ENCODE measurements at places on chromosomes 12 and 14.

GRCh38 chr14:76597387-76597786 is 163.9 kb upstream of the VASH1 start:
- no peak for DNase-seq

DNA sequence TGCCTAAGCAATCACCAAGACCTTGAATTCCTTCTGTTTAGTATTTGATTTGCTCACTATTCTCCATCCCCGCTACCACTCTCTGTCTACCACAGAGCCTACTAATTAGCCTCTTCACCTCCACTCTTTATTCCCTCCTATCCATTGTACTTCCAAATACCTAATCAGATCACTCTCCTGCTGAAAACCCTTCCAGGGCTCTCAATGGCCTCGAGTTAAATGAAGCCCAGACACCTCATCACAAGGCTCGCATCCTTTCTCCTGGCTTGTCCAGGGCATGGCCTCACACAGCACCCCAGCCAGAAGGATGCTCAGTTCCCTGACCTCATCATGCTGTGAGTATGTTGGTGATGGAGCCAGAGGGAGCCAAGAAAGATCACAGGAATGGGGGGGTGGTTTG is 71.4 kb upstream of the PRMT8 start:
- DNase-seq = no peak

DNA sequence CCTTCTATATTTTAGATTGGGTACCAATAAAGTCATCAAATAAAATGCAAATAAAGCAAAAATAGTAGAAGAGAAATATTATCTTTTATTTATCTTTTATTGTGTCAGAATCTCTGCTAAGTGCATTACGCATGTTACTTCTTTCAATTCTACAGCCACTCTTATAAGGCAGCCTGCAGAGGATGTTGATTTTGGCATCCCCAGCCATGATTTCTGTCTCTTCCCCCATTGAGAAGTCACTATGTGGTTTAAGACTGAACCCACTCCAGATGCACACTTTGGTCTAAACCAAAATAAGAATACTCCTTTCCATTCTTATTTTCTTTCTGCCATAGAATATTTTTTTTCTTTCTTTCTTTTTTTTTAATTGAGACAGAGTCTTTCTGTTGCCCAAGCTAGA is 56.0 kb upstream of the ACSS3 start:
- DNase-seq = no peak

DNA sequence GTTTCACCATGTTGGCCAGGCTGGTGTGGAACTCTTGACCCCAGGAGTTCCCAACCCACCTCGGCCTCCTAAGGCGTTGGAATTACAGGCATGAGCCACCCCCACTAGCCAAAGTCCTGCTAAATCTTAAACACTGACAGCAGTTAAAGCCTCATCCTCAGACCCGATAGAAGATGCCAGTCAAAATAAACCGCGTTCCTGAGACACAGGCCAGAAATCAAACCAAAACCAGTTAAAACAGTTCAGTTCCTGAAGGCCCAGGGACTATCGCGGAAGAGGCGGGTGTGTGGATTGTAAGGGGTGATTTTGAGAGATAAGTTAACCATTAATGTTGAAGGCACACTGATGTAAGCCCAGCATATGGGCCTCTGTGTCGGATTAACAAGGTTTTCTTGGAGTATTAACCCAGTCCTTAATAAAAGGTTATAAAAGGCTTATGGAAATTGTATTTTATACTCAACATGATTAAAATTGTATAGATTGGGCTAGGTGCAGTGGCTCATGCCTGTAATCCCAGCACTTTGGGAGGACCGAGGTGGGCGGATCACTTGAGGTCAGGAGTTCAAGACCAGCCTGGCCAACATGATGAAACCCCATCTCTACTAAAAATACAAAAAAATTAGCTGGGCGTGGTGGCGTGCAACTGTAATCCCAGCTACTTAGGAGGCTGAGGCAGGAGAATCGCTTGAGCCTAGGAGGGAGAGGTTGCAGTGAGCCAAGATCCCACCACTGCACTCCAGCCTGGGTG is 18.7 kb upstream of the CDCA4 start:
- no peak for DNase-seq

- DNase-seq = peak; percentile 87
These were observed 9.8 kb upstream of the HSP90AA1 start for GRCh38 chr14:102096569-102097188.

DNA sequence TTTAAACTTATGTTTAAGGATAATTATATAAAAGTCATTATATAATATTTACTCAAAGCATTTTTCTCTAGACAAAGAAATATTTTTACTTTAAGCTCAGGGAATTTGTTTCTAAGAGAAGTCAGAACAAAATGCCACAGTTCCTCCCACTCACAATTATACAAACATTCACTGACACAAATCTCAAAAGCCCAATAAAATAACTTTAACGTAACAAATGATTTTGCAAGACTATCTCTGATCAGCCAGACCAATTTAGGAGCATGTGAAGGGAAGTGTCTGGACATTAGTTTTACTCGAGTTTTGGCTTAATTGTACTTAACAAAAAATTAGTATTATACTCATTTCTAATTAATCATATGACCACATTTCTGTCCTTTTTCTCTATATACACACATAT is 41.2 kb downstream of the COCH start:
- DNase-seq = peak; percentile 37

GRCh38 chr14:29637411-29637810 is 290.2 kb downstream of the PRKD1 start:
- peak; percentile 36 for DNase-seq

- DNase-seq = no peak
These were observed 62.0 kb downstream of the LGMN start for GRCh38 chr14:92686411-92686899.

DNA sequence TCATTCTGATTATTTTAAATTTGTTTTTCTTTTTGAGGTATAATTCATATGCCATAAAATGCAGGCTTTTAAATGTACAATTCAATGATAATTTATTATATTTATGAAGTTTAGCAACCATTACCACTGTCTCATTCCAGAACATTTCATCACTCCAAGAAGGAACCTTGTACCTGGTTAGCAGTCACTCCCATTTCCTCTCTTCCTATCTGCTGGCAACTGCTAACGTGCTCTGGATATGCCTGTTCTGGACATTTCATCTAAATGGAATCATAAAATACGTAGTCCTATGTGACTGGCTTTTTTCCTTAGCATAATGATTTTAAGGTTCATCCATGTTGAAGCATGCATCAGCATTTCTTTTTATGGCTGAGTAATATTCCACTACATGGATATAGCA is 15.5 kb downstream of the CPSF6 start:
- no peak for DNase-seq

DNA sequence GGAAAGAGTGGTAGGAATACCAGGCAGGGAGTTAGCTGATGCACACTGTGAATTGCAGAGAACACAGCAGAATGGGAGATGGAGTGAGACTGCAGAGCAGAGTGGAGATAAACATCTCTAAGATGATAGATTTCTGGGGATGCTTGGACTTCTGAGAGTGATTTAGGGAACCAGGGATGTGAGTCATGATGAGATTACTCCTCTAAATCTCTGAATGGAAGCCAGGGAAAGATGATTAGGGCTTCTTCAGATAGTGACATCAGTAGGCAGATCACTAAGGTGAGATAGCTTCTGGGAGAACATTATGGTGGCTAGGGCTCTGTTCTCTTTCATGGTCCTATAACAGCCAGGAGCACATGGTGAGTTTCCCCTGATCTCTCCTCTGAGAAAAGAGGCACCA is 501.5 kb upstream of the USP15 start:
- no peak for DNase-seq

GRCh38 chr14:70585231-70585630 is 15.2 kb downstream of the MED6 start:
- no peak for DNase-seq

GRCh38 chr14:65850429-65851135 is 438.1 kb downstream of the FUT8 start:
- no peak for DNase-seq

GRCh38 chr14:23102801-23103200 is 2.0 kb downstream of the CIROP start:
- DNase-seq = no peak

DNA sequence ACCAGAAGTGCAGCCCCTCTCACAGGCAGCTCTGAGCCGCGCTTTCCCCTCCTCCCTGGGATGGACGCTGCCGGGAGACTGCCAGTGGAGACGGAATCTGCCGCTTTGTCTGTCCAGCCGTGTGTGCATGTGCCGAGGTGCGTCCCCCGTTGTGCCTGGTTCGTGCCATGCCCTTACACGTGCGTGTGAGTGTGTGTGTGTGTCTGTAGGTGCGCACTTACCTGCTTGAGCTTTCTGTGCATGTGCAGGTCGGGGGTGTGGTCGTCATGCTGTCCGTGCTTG is 12.3 kb upstream of the TAMALIN start:
- no peak for DNase-seq

DNA sequence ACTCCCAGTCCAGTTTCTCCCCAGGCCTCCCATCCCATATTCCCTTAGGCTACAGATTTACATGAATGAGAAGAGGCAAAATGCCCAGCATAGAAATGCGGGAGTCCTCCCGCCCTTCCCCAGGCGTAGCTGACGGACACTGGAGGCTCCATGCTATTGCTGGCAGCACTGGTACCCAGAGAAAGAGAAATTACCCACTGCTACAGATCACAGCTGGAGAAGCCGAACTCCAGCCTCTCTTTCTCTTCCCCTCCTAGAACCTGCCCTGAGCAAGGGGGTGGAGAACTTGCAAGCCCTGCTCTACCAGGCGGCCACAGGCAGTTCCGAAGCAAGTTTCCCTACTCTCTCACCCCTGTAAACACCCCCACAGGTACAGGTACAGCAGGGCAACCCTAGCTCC is 3.6 kb downstream of the LTBR start:
- DNase-seq = no peak

GRCh38 chr12:47687636-47688035 is 18.2 kb downstream of the RPAP3 start:
- DNase-seq = no peak

GRCh38 chr12:38163442-38163801 is 153.2 kb upstream of the ALG10B start:
- DNase-seq = no peak

- DNase-seq = no peak
These were observed 174.6 kb upstream of the TBX3 start for GRCh38 chr12:114858388-114859146.

DNA sequence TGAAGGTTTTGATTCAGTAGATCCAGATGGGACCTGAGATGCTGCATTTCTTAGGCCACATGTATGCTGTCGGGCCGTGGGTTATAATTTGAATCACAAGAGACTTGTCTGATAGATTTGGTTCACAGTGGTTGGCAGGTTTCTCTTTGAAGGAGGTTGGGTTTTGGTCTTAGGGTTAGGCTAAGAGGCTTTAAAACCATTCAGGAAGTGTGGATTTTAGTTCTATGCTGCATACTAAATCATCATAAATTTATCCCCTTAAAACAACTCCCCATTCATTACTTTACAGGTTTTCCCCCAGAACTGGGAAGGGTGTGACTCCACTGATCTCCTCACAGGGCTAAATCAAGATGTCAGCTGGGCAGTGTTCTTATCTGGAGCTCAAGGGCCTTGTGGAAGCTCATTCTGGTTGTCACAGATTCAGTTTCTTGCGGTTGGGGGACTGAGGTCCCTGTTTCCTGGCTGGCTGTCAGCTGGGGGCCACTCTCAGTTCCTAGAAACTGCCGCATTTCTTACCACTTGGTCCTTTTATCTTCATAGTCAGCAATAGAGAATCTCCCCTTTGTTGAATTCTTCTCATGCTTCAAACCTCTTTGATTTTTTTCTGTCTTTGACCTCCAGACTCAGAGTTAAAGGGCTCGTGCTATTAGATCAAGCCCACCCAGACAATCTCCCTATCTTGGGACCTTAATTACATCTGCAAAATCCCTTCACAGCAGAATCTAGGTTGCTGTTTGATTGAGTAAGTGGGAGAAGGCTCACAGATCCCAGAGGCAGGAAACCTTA is 20.6 kb upstream of the PCNX1 start:
- no peak for DNase-seq

- no peak for DNase-seq
These were observed 242.5 kb upstream of the ATP2B1 start for GRCh38 chr12:89951050-89951693.

- DNase-seq = no peak
These were observed 534.7 kb downstream of the LRFN5 start for GRCh38 chr14:42141328-42141727.

GRCh38 chr12:753611-754472 is 1.5 kb downstream of the WNK1 start:
- peak; percentile 15 for DNase-seq

DNA sequence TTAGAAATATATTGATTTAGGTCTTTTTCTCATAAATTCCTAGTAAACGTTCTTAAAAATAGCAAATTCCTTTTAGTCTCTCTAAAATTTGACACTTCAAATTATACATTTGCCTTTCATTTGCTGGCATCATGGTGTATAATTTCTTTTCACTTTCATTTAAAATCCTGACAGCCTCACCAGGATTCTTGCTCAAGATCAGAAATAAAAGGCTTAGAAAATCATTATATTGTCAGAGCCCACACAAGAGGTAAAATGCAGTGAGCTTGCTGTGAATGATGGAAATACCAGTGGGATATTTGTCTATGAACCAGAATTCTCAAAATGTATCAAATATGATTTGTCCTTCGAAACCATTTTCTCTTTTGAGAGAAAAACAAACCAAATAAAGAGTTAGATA is 78.2 kb upstream of the PIK3C2G start:
- DNase-seq = no peak

DNA sequence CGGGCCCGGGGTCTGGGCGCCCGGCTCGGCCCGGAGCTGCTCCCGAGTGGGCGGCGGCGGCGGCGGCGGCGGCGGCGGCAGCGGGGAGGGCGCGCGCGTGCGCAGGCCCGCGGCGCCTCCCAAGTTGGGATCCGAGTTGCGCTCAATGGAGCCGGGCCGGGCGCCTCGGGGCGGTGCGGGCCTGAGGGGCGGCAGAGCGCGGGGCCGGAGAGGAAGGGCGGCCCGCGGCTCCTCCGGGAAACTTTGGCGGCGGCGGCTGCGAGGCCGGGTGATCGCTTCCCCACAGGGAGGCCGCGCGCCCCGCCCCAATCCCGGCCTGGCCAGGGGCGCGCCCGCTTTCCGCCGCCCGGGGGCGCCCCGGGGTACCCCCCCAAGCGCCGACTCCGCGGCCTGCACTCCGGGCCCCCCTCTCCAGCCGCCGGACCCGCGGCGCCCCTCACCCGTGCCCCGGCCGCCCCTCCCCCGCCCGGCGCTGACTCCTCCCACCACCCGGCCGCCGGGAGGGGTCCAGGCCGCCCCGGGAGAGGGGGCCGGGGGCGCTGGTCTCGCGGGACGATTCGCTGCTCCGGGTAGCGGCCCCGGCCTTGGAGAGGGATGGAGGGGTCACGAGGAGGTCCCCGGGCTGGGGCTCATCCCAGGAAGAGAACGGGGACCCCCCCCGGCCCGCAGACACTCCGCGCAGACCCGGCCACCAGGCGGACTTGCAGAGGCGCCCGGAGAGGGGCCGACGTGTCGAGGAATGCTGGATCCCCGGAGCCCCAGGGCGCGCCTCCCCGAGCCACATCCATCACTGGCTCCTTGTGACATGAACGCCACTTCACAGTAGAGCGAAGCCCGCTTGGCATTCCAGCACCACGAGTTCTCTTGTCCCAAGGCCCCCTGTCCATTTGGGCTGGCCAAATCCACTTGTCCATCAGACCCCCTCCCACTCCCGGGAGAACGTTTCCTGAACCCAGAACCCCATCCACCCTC is at the start of gene RILPL1:
TSS of gene RILPL1 (minus strand) at position 48 of the 972 bp plus-strand sequence. CDS start 237 bp downstream, outside the sequence.
- DNase-seq = peak; percentile 94

GRCh38 chr14:37590428-37591139 is 4.5 kb downstream of the FOXA1 start:
- DNase-seq = no peak

GRCh38 chr12:54300732-54301427 is at the start of gene NFE2:
Gene NFE2, minus strand, starts transcription at chr12:54301015. Its CDS starts 5,767 bp downstream, at chr12:54295248.
- DNase-seq = peak; percentile 78

GRCh38 chr12:46585854-46586621 is 213.5 kb upstream of the SLC38A2 start:
- DNase-seq = no peak

- no peak for DNase-seq
These were observed 9.6 kb downstream of the PTPN6 start for GRCh38 chr12:6960593-6961277.

All from GM03348 (cell line).